AG09319 (cell line): ENCODE measurements at places on chromosomes 5 and 9.

- DNase-seq: no peak
Measured at GRCh38 chr9:133990366-133991213, 1.5 kb downstream of the VAV2 start.

GRCh38 chr5:10703676-10704075, 57.4 kb downstream of the DAP start:
- DNase-seq: no peak

DNA sequence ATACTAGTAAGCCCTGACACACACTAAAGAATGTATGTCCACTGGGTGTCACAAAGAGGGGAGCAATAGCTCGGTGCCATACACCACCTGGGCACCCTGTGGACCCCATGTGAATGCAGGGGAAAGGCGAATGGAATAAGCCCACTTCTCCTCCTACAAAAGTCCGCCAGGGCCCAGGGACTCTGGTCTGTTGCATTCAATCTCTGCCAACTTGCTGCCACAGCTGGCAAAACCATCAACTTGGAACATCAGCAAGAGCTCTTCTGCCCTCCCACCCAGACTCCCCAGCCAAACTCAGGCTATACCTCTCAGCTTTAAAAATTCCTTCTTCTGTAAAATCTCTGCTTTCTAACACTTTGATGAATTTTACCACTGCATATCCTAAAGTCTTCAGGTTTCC, 54.5 kb downstream of the PFDN1 start:
- DNase-seq: no peak

DNA sequence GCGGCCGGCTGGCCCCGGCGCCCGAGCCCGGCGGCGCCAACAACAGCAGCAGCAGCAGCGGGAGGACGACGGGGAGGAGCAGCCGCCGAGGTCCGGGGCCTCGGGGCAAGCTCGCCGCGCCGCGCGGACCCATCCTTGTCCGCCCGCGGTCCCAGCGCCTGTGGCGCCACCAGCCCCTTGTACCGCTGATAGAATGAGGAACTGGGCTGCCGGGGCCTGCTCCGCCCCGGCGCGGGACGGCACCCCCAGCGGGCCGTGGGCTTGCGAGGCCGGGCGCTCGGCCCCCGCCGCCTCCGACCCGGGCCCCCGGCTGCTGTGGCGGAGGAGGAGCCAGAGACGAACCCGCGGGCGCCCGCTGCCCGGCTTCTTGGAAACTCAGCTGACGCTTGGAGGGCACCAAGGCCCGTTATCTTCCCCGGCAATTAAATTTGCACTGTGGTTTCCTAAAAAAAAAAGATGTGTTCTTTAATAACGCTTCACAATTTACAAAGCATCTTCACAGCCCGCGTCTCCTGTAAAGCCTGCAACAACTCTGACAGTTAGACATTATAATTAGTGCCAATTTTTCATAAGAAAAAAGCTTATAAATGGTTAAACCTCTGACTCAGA, at the start of gene ARSB:
Gene ARSB, minus strand, starts transcription at position 195 of the 609 bp plus-strand sequence. Its CDS starts 62 bp downstream, at position 133.
- DNase-seq: no peak

GRCh38 chr5:12119657-12120056, 215.4 kb upstream of the CTNND2 start:
- no peak for DNase-seq

DNA sequence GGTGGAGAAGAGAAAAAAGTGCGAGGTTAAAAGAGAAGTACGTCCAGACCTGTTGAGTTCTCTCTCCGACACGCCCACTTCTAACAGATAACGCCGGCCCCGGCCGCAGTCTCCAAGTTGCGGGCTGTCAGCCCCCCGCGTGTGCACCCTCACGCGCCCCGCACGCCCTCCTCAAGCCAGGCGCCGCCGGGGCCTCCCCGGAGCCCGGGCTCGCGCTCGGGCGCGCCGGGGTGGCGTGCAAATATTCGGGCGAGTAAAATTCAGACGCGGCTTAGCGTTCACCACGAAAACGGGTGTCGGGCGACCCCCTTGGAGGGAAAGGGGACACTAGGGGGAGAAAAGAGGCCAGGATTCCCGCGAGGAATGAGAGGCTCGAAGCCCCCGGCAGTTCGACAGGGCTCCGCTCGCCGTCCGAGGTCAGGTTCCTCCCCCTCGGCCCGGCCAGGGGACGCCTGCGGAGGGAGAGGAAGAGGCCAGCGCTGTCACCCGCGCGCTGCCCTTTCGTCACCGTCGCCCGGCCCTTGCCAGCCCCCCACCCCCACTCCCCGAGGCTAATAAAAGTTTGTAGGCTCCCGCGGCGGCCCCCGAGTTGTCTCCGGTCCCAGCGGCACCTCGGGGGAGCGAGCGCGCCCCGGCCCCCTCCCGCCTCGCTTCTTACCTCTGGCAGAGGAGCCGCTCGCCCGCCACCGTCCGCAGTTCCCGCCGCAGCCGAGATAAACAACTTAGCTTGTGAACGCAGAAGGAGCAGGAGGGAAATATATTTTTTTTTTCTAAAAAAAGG, 743 bp downstream of the NR3C1 start:
- no peak for DNase-seq

DNA sequence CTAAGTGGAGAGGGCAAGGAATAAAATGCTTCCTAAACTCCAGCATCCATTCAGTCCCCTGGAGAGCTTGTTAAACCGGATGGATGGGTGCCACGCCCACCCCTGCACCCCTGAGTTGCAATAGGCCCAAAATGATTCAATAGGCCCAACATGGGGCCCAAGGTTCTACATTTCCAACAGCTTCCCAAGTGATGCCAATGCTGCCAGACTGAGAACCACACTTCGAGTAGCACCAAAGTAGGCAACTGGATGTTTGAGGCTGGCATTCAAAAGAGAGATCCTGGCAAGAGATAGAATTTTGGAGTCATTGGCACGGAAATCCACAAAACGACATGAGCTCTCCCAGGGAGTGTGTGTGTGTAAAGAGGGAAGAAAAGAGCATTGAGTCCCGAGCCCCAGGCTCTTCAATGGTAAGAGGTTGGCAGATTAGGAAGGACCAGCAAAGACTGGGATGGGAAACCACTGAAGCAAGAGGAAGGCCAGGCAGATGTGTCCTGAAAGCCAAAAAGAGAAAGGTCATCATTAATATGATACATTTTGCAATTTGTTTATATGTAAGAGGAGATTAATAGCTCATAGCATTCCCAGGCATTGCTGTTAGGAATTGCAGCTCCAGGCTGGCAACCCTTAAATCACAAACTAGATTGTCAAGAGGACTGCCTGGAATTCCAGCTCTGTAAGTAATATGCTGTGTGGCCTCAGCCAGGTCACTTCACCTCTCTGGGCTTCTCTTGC, 130.6 kb downstream of the KCNIP1 start:
- no peak for DNase-seq

GRCh38 chr5:74156728-74157383, 483.7 kb downstream of the ENC1 start:
- DNase-seq: no peak

- no peak for DNase-seq
Measured at GRCh38 chr5:177448244-177448950, 1.8 kb downstream of the PRR7 start.

DNA sequence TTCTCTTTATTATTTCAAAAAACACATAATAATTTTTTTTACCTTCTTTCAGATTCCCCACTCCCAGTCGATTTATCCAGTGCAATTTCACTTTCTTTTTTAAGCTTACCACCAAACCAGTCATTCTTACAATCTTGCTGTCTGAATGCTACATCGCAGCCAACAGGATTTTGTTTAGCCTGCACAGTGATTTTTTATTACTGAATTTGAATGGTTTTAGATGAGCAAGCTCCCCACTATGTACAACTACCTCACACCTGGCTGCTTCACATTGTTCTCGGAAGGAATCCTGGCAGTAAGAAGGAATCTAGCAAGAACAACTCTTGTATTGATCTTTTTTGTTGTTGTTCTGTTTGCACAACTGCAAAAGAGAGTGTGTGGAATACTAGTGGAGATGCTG, 668.1 kb upstream of the WWC1 start:
- no peak for DNase-seq
